ENCODE measurements at places on chromosomes 5 and 9. TPM values are rescaled to one million over a fixed set of nuclear protein-coding genes. Genes with fewer than 3 reads are reported as not detected.

GRCh38 chr9:28926306-28926705 lies 1353.0 kb upstream of the C9orf72 start:
- DNase-seq: no peak

GRCh38 chr5:143431789-143432188 lies 28.3 kb upstream of the NR3C1 start:
- no peak for DNase-seq

DNA sequence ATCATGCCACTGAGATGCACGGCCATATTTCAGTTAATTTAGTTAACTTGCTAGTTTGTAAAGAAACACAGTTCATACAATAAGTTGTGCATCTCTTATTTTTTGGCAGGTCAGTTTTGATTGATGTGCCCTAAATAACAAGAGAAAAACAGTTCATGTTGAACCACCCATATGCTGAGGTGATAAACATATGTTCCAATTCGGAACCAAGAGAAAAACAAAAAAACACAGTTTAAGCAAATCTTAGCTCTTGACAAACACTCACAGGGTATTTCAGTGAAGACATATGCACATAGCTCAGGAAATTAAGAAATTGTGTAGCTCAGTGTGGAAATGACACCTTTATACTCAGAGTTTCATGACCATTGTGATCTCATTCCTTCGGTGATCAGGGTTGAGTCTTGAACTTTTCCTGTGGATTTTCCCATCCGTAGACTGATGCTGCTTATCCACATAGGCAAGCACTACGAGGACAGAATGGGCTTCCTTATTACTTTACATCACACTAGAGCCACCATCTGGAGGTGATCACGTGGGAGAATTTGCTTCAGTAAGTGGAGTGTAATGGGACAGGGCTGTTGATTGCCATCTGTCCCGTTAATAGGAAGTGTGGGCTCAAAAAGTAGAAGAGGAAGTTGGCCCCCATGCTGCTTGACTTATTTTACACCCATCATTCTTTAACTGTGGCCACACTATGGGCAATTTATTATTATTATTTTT lies 773.0 kb downstream of the MTRR start:
- DNase-seq: no peak

DNA sequence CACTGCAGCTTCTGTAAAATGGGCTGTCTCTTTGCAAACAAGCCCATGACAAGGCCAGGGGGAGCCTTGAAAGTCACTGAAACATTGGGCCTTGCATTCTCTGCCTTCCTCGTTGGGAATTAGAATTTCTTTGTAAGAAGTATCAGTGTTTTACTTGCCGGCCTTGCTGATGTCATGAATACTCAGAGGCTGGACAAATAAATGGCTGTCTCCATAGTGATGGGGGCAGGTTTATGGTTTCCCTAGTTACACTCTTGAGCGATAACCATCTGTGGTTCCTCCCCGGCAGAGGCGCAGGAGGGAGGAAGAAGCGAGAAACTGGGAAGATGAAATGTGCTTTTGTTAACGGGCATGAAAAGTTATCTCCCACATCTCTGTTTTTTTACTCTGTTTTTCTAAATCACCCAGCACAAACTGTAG lies 272.7 kb upstream of the PANK3 start:
- DNase-seq: no peak

- no peak for DNase-seq
Observed at GRCh38 chr9:26310294-26310693, 582.3 kb downstream of the CAAP1 start.

GRCh38 chr9:114112778-114113584 lies 13.9 kb upstream of the KIF12 start:
- DNase-seq: peak; percentile 93

GRCh38 chr9:14302405-14302804 lies 11.5 kb downstream of the NFIB start:
- no peak for DNase-seq

GRCh38 chr5:34915856-34916192 lies 313 bp downstream of the BRIX1 start:
- no peak for DNase-seq

DNA sequence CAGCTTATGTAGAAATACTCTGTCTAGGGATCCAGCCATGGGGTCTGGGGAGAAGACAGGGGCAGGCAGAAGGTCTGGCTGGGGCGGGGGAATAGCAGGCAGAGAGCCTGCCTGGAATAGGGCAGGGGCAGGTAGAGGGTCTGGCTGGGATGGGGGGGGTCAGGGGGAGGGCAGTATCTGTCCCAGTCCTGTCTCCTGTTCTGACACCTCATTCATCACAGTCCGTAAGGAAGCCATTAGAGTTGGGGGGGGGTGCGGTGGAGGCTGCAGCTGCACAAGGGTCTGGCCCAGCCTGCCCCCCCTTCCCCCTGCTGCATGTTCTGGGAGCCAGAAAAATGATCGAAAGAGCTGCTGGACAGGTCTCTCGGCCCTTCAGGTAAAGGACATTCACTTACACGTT lies 32.6 kb downstream of the CNTFR start:
- no peak for DNase-seq

- no peak for DNase-seq
Observed at GRCh38 chr9:107213561-107214028, 69.5 kb upstream of the RAD23B start.

Gene CYSTM1
- total RNA-seq: 58.3 TPM
